ENCODE measurements at places on chromosomes 6 and 20.

GRCh38 chr6:99521633-99522151, 6.5 kb upstream of the USP45 start:
- DNase-seq = no peak

GRCh38 chr6:43608310-43608763, 20.7 kb downstream of the GTPBP2 start:
- DNase-seq = peak; percentile 29

- no peak for DNase-seq
Observed at GRCh38 chr20:54452277-54452676, 23.1 kb upstream of the DOK5 start.

DNA sequence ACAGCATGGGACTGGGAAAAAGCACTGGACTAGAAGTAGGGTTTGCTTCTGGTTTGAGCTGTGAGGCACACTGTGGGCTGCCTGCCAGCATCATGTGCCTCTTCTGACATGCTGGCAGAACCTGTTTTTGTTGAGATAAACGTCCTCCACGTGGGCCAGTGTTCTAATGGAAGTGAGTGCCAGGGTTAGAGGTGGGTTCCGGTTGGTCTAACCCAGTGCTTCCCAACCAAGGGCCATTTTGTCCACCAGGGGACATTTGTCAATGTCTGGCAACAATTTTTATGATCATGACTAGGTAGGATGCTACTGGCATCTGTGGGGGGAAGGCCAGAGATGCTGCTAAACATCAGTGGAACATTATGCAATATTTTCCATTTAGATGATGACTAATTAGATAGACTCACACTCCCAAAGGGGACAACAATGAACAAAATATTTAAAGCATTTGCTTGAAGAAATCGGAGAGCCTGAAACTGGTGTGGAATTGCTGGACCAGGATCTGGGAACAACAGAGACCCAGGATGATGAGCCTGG, 7.8 kb upstream of the APMAP start:
- DNase-seq = no peak

GRCh38 chr6:32968867-32969684, 682 bp downstream of the BRD2 start:
- DNase-seq = peak; percentile 36
